ENCODE measurements at places on chromosomes 12 and 14.

GRCh38 chr12:63149909-63150712, 890 bp downstream of the AVPR1A start:
- DNase-seq: no peak

DNA sequence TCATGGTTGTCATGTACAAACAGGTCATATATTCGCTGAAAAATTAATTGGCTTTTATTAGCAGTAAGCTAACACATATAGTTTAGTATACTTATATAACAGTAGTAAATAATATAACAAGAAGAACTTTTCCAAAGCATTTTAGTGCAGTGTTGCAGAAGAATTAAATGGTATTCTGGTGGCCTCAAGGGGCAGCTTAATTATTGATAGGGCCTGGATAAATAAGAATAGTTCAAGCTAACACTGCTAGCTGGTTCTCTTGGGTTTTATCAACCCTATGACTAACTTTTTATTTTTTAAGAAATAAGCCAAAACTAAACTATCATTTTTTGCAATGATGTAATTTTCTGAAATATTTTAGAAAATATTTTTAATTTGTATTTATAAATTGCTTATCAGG, 152.1 kb downstream of the SRGAP1 start:
- no peak for DNase-seq

DNA sequence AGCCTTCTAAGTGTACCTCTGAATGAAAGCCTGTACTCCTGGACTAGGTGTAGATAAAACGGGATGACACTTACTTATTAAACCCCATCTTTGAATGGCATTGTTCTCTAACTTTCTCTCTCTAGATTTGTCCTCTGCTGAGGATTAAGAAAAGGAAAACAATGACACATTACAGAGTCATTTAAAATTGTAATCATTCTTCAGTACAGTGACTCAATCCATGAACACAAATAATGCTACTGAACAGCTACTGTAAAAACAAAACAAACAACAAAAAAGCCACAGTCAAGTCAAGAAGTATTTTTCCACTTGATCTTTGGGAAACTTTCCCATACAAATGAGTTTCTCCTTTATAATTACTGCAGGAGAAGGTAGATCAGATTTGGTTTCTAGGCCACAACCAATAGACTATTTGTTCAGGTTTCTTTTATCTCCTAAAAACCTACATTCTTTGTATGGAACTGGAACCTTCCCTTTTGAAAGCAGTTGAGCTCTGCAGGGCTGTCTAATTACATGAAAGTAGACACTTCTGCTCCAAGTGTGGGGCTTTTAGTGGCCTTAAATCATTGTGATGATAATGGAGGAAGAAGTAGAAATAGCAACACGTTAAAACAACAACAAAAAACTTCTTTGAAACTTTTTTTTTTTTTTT, 219.1 kb downstream of the ESR2 start:
- DNase-seq: no peak

DNA sequence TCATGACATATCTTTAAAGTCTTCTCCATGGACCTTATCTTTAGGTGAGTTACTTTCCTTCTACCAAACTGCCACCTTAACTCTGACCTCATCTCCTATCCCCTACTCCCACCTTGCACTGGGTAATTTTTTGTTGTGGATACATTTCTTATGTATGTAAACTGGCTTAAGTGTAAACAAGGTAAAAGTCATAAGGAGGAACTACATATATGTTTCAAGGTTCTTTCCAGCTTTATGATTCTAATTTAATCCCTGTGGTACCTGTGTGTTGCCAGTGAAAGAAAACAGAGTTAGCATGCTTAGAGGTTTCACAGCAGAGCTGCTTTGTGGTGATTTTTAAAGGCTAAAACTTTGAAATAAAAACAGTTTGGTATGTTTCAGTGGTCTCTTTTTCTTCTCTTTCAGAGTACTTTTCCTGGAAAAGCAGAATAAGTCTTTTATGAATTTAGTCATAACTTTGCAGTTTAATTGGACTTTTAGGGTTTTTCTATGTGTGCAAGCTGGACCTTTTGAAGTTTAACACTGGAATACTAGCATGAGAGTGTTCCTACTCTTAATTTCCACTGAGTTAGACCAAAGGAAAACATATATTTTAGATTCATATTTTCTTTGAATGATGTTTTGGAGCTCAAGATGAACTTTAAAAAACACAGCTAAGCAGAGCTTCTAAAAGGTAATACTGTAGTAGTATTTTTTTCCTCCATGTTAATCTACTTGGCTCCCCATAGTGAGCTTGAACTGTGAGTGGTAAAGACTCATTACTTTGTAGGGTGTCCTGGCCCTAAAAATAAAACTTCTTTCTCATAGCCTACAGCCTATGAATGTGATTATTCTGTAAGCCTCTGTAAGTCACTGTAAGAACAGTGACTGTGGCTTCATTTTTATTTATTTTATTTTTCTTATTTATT, 105.4 kb downstream of the FUT8 start:
- DNase-seq: no peak

DNA sequence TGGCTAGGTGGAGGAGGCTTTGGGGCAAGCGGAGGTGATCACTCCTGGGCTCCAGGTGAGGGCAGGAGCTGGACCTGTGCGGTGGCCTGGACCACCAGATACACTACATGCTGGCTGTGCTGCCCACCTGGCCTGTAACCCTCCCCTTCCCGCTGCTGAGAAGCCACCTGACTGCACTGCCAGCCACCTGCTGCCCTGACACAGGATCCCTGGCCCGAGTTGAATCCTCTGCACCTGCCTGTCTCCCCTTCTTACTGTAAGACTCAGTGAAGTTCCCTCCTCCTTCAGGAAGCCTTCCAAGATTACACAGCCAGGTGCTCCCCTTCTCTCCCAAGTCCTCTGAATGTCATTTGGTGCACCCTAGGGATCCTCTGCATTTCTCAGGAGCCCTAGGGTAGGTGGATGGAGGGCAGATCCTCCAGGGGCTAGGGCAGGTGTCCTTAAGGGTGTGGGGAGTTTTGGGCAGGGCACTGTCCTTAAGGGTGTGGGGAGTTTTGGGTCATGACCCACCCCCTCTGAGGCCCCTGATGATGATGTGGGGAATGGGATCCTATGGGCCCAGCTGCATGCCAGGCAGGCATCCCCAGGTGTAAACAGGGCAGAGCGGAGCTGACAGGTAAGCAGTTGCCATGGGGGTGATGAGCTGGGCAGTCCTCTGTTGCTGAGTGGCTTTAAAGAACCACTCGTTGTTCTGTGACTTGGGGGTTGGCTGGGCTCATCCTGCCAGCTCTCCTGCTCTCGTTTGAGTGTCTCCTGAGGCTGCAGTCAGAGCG, 6.7 kb upstream of the MTA1 start:
- no peak for DNase-seq

GRCh38 chr12:119576118-119576810, 17.3 kb upstream of the TMEM233 start:
- DNase-seq: no peak
